Dorsolateral prefrontal cortex (tissue), 122 donors: ENCODE measurements at places on chromosomes 6 and 20.

GRCh38 chr6:15389765-15390723 lies 144.2 kb downstream of the JARID2 start:
- no peak for DNase-seq

- no peak for DNase-seq
These were observed 201.4 kb downstream of the TMEM242 start for GRCh38 chr6:157121897-157122296.

GRCh38 chr6:89328976-89329375 lies 13.9 kb upstream of the GABRR2 start:
- DNase-seq = no peak

DNA sequence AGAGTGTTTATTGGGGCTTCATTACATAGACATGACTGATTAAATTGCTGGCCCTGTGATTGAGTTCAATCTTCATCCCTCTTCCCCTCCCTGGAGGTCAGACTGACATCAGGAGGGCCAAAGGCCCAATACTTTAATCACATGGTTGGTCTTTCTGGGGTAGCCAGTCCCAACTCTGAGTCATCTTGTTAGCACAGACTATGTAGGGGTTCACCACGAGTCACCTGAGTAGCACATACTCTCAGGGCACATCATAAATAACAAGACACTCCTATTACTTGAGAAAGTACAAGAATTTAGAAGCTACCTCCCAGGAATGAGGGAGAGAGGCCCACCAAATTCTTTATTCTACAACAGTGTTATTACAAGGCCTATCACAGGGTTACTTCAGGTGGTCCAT lies 11.3 kb downstream of the GINS1 start:
- DNase-seq = no peak

DNA sequence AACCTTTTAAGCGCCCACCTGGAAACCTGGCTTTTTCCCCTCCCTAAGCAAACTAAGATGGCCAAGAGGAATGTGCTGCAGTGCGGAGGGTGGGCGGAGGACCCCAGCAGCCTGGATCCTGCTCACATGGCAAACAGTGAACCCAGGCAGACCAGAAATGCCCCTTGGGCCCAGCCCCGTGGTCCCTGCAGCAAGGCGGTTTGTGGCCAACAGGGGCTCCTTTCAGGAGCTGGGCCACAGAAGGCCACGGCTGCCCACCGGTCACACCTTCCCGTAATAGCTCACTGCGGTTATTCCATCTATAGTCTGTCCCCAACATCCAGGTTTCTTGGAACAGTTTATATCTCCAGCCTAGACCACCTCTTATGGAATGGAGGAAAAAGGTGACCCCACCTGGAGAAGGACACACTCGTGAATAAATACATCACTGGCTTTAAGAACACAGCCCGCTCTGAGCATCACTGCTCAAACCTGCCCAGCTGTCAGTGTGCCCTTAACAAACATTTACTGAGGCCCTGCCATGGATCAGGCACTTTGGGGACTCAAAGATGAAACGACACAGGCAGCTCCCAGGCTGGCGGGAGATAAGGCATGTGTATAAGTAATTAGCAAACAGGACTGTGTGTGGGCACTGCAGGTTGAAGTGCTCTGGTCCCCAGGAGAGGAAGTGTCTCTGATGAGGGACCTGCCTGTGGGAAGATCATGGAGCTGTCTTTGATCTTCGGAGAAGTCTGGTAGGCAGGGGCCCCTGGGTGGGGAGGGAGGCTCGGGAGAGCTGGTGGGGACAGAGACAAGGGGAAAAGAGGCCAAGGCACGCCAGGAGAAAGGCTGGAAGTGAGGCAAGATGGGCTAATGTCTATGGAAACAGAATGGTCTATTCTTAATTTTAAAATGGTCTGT lies 3.2 kb upstream of the TUBB1 start:
- DNase-seq = no peak

DNA sequence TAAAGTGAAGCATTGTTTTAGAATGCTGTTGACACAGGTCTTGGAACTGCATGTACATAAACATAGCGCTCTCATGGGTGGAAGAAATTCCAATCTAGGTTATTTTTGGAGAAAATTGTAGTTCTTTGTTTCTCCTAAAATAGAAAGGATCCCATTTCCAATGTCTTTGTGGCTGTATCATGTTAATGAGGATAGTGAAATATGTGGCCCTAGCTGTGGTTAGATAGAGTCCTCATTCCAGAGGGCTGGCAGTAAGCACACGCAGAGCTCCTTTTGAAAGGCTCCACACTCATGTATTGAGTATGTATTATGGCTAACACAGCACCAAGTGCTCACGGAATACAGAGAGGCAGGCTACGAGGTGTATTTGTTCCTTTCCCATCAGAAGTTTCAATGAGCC lies 60.9 kb downstream of the SNRNP48 start:
- no peak for DNase-seq

- DNase-seq = no peak
These were observed 20.4 kb upstream of the MEP1A start for GRCh38 chr6:46772762-46773161.

- no peak for DNase-seq
These were observed 3.7 kb downstream of the GDF5 start for GRCh38 chr20:35434085-35435005.

DNA sequence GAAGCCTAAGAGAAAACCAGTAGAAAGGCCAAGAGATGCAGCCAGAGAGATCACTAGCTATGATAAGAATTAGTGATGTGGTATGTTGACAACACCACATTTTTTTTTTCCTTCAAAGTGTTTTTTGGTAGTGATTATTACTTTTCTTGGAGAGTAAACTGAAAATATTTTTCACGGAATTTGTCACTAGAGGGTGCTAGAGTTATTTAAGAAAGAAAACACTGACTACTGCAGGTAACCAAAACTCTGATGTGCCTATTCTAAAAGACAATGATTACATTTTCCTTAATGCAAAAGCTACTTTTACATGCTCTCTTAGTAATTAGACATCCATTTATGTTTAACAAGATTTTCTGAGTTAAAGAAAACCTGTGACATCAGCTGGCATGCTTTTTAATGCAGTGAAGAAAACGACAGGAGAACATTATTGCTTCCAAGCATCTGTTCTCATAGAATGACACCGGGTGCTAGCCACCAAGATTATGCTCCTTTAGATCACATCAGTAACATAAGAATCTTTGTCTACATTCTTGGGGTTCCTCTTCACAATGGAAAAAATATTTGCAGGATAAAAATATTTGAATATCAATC lies 28.8 kb downstream of the RWDD2A start:
- no peak for DNase-seq

DNA sequence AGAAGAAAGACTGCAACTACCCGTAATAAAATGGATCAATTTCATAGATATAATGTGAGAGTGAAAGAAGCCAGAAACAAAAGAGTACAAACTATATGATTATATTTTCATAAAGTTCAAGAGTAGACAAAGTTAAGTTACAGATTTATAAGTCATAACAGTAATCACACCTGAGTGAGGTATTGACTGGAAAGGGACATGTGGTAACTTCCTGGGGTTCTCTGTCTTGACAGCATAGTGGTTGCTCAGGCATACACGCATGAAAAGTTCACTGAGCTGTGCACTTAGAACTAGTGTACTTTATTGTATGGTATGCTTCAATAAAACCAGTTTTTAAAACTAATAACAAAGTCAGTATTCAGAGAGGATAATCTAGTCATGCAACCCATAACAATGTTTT lies 653.6 kb downstream of the EPM2A start:
- no peak for DNase-seq

DNA sequence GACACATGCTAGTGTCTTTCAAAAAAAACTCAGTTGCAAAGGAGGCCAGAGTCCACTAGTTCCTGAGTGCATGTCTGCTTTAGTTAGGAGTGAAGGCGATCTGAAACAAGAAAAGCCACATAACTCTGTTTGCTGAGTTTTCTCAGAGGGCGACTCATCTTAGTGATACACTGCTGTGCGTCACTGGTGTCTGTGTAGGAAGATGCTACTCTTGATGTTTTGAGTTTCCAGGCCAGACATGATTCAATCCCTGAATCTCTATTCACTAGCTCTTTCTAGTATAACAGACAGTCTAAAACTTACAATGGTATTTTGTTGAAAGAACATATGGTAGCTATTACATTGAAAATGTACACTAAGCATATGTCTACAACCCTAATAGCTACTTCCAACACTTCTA lies 60.9 kb downstream of the GFRAL start:
- DNase-seq = no peak

DNA sequence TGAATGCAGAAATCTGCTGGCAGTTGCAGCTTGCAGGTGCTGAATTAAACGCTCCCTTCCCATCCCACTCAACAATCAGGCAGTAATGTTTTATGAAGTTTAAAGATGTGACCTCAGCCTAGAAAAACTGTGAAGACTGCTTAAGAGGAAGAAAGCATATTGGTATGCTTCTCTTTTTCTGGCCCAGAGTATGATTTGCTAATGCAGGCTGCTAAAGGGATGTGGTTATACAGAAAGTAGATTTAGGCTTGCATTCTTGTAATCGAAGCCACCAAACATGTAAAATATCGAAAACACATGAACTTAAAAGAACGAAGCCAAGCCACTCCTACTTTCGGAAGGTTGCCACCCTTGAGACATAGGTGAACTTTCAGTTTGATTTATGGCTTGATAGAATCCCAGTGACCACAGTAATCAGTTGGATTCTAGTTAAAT lies 40.7 kb downstream of the MAP3K5 start:
- no peak for DNase-seq
